ENCODE measurements at places on chromosomes 16 and 17. TPM values are rescaled to one million over a fixed set of nuclear protein-coding genes. Genes with fewer than 3 reads are reported as not detected.

The MPV17L gene
- total RNA-seq: 0.59 TPM

The TCAP gene
- total RNA-seq: 0.30 TPM

The LITAFD gene
- not detected for total RNA-seq

The RNF227 gene
- total RNA-seq: 1.0 TPM

The FNDC8 gene
- not detected for total RNA-seq

The PIK3R5 gene
- not detected for total RNA-seq

The TBC1D3K gene
- total RNA-seq: not detected

The NPIPA3 gene
- total RNA-seq: 0.34 TPM

The SYCE1L gene
- 0.34 TPM for total RNA-seq

The EVPL gene
- total RNA-seq: not detected

The TBC1D26 gene
- 0.15 TPM for total RNA-seq

The HS3ST3B1 gene
- 16.3 TPM for total RNA-seq

The CCT6B gene
- 0.15 TPM for total RNA-seq

The CCDC92B gene
- total RNA-seq: not detected

The NSMCE1 gene
- total RNA-seq: 82.5 TPM

The PFAS gene
- total RNA-seq: 42.0 TPM

The CXCL16 gene
- 0.59 TPM for total RNA-seq

The SLC5A11 gene
- total RNA-seq: not detected

The SPN gene
- not detected for total RNA-seq

Measured in bronchus fibroblast of lung (primary cell).